ENCODE measurements at places on chromosomes 2 and 18.

GRCh38 chr2:59568461-59568860, 985.0 kb downstream of the BCL11A start:
- no peak for DNase-seq

DNA sequence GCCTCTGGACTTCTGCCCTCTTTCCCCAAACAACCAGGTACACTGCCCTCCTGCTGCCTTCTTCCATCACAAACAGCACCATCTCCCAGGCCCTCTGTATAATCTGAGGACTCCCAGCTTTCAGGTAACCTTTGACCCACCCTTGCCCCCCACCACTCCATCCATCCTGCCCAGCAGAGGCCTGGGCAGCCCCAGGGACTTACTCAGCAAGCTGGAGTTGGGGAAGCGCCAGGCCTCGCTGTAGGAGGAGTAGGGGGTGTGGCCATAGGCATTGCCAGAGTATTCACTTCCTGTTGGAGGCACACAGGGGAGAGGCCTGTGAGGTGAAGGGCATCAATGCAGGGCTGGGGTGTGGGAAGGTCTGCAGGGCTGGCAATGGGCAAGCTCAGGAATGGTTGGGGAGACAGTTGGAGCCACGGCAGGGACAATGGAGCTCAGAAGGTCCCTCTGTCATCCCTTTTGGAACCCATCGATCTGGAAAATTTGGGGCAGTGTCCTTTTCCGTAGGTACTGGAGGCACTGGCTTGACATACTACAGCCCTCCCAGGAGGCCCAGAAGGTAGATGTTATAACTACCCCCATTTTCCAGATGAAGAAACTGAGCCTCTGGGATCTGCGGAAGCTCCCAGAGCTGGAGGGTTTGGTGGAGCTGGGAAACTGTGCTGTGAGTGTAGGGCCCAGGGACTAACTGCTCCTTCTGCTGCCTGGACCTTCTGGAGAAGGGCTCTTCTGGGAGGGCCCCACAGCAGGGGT, 46.3 kb downstream of the PSD4 start:
- DNase-seq, result no peak

- DNase-seq, result no peak
Measured at GRCh38 chr2:65015731-65016130, 26.5 kb downstream of the SLC1A4 start.

GRCh38 chr2:233060501-233060979, 398 bp downstream of the INPP5D start:
- no peak for DNase-seq

GRCh38 chr2:16123856-16124780, 183.8 kb downstream of the MYCN start:
- no peak for DNase-seq

DNA sequence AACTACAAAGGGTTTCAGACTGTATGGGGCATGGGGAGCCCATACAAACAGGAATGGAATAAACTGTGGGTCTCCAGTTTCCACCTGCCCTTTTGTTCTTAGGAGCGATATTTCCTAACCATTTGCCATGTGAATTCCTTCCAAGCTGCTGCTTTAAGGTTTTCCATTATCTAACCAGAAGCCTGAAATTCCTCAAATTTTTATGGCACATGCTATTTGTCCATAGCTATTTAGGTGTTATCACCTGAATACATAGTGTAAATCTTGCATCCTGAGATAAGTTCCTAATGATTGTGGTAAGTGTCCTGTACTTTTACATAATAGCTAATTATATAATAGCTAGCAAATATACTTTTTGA, 17.4 kb upstream of the PAIP2B start:
- DNase-seq, result no peak

GRCh38 chr2:190562121-190562520, 27.6 kb upstream of the NEMP2 start:
- no peak for DNase-seq

- DNase-seq, result no peak
Measured at GRCh38 chr18:13039806-13040205, 48.6 kb downstream of the CEP192 start.

- no peak for DNase-seq
Measured at GRCh38 chr2:114488841-114489530, 46.5 kb downstream of the DPP10 start.

GRCh38 chr2:131419441-131419840, 55.5 kb upstream of the RAB6D start:
- no peak for DNase-seq

DNA sequence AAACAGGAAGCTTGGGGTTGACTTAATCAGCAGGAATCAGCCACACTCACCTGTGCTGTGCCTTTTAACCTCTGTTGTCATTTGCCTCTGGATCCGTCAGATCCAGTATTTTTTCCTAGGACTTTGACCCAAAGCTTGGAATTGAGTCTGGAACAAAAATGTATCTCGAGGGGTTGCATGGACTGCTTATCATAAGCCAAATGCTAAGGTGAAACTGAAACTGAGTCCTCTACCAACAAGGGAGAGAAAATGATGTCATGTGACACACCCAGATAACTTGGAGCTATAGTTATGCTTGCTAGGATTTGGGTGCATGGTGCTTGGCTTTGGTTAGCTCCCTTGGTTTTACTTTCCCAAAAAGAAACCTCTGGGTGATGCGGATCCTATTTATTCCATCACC, 2158.6 kb upstream of the PIK3C3 start:
- DNase-seq, result no peak
